ENCODE measurements at places on chromosomes 4 and X. TPM values are rescaled to one million over a fixed set of nuclear protein-coding genes. Genes with fewer than 3 reads are reported as not detected.

The RHOH gene
- not detected for total RNA-seq

The MSMO1 gene
- total RNA-seq, result 164 TPM

The RASGEF1B gene
- not detected for total RNA-seq

The FOXP3 gene
- total RNA-seq, result not detected

The BMX gene
- not detected for total RNA-seq

The MAGEA12 gene
- total RNA-seq, result not detected
